GM23338 (cell line): ENCODE measurements at places on chromosomes 2 and 18. TPM values are rescaled to one million over a fixed set of nuclear protein-coding genes. Genes with fewer than 3 reads are reported as not detected.

The CNDP1 gene
- 0.11 TPM in 1 of 2 replicates, not detected in the other for polyA plus RNA-seq

The SPDYA gene
- 2.8 and 4.0 TPM in 2 replicates for polyA plus RNA-seq

The HOXD12 gene
- polyA plus RNA-seq, result not detected in 2 replicates

The PRKAG3 gene
- polyA plus RNA-seq, result not detected in 2 replicates

The SCN3A gene
- not detected in 2 replicates for polyA plus RNA-seq

The RASGRP3 gene
- 0.19 and 0.23 TPM in 2 replicates for polyA plus RNA-seq

The ALPI gene
- not detected in 2 replicates for polyA plus RNA-seq

The RIT2 gene
- 8.8 and 9.5 TPM in 2 replicates for polyA plus RNA-seq

The LINC00305 gene
- polyA plus RNA-seq, result not detected in 2 replicates

The NYAP2 gene
- polyA plus RNA-seq, result not detected in 2 replicates

The IL1F10 gene
- polyA plus RNA-seq, result not detected in 2 replicates

The MPV17 gene
- polyA plus RNA-seq, result 93.1 and 94.2 TPM in 2 replicates

The ANKRD62 gene
- not detected in 2 replicates for polyA plus RNA-seq

The PDE1A gene
- 0.05 and 0.31 TPM in 2 replicates for polyA plus RNA-seq

The OR6B2 gene
- not detected in 2 replicates for polyA plus RNA-seq

The DYNC1I2 gene
- 102 and 110 TPM in 2 replicates for polyA plus RNA-seq

The CEP76 gene
- 10.4 and 11.2 TPM in 2 replicates for polyA plus RNA-seq

The SAP130 gene
- 18.9 and 19.5 TPM in 2 replicates for polyA plus RNA-seq

The C2orf81 gene
- polyA plus RNA-seq, result 3.7 and 3.8 TPM in 2 replicates

The SDC1 gene
- polyA plus RNA-seq, result 16.1 and 16.6 TPM in 2 replicates

The CASP10 gene
- polyA plus RNA-seq, result 1.9 and 2.4 TPM in 2 replicates

The SS18 gene
- polyA plus RNA-seq, result 33.4 and 41.3 TPM in 2 replicates

The CXCR4 gene
- polyA plus RNA-seq, result 2.1 and 2.5 TPM in 2 replicates

The GPBAR1 gene
- 0.37 and 0.44 TPM in 2 replicates for polyA plus RNA-seq

The EFHD1 gene
- 6.2 and 6.4 TPM in 2 replicates for polyA plus RNA-seq

The PLCD4 gene
- polyA plus RNA-seq, result 1.3 and 1.7 TPM in 2 replicates

The ATP6V1B1 gene
- polyA plus RNA-seq, result not detected in 2 replicates

The ELAC1 gene
- polyA plus RNA-seq, result 2.8 and 3.4 TPM in 2 replicates

The ST6GAL2 gene
- polyA plus RNA-seq, result 13.2 and 13.4 TPM in 2 replicates

The RGPD4 gene
- not detected in 2 replicates for polyA plus RNA-seq

The APOB gene
- polyA plus RNA-seq, result 0.08 and 0.12 TPM in 2 replicates

The SOX11 gene
- polyA plus RNA-seq, result 33.2 and 34.0 TPM in 2 replicates

The FLACC1 gene
- polyA plus RNA-seq, result 0.27 TPM in 1 of 2 replicates, not detected in the other

The CNTNAP5 gene
- polyA plus RNA-seq, result 0.50 and 0.57 TPM in 2 replicates

The AQP12A gene
- not detected in 2 replicates for polyA plus RNA-seq

The BMP10 gene
- polyA plus RNA-seq, result not detected in 2 replicates

The LOXHD1 gene
- polyA plus RNA-seq, result 0.23 TPM in 1 of 2 replicates, not detected in the other

The TM4SF20 gene
- 0.12 TPM in 1 of 2 replicates, not detected in the other for polyA plus RNA-seq

The MFF gene
- polyA plus RNA-seq, result 152 and 161 TPM in 2 replicates

The MALL gene
- 5.3 and 5.9 TPM in 2 replicates for polyA plus RNA-seq

The BUB1 gene
- polyA plus RNA-seq, result 50.8 and 59.4 TPM in 2 replicates

The FSHR gene
- not detected in 2 replicates for polyA plus RNA-seq

The ERFE gene
- polyA plus RNA-seq, result 0.61 and 1.0 TPM in 2 replicates
